ENCODE measurements at places on chromosomes 4 and X.

DNA sequence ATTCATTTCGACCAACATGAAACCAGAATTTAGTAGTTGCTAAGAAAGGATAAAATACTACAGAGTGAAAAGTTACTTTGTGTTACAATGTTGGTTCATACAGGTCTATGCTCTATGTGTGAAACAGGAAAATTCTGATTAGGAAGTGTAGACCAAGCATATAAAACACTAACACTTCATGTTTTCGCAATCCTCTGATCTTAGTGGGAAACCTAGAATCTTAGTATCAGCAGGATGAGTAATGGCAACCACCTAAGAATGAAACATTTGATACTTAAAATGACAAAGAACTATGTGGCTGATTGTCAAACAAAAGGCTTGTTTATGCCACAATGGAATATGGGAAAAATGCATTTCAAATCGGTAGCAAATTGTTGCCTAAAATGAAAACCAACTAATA lies 116.1 kb downstream of the AMMECR1 start:
- DNase-seq, result no peak

DNA sequence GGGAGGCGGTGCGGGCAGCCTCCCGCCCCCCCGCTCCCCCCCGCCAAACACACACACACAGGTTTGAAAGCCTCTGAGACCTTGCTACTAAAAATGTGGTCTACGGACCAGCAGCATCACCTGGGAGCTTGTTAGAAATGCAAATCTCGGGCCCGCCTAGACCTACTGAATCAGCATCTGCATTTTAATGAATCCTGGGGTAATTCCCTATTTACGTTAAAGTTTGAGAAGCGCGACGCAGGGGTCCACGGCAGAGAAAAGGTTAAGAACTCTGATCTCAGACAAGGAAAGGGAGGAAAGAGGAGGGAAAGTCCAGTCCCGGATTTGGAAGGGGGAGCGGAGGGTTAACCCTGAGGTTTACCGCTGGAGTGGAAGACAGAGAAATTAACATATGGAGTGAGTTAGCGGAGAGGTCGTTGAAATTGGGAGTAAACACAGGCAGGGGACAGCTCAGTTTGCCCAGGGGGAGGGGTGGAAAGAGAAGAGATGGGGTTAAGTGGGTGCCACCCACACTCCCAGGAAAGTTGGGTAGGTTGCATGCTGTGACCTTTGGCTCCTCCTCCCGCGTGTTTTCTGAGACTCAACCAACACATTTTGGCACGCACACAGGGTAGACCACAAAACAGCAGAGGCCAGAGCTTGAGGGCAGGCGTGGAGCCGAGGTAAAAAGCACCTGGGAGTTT lies 483.6 kb downstream of the BCOR start:
- DNase-seq, result no peak

GRCh38 chrX:38060331-38060878 lies 54.1 kb downstream of the SYTL5 start:
- peak; percentile 20 for DNase-seq

DNA sequence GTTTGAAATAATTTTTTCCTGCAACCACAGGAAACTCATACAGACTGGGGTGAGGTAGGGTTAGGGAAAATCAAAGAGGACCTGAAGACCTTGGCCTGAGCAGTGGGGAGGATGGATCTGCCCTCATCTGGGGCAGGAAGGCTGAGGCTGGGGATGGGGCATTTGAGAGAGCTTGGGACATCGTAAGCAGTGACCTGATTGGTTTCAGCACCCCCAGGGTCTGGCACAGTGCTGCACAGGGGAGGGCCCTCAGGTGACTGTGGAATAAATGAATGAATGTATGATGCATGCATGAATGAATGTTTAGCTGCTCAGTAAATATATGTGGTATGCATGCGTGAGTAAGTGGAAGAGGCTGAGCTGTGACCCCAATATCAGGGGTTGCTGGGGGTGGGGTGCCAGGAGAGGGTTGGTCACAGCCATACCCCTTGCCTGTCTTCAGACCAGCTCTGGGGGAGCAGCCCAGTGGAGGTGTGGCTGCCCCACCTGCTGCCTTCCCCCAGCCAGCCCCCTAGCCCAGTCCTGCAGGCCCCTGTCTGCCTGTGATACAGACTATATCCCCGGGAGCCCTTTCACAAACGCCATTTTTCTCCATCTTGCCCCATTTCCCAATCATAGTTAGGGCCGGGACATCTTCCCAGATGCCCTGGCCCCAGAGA lies 11.0 kb upstream of the TNIP2 start:
- no peak for DNase-seq

GRCh38 chr4:5979981-5980380 lies 38.2 kb downstream of the C4orf50 start:
- no peak for DNase-seq

- DNase-seq, result no peak
These were observed 173.2 kb upstream of the FAM9B start for GRCh38 chrX:9207142-9207541.

DNA sequence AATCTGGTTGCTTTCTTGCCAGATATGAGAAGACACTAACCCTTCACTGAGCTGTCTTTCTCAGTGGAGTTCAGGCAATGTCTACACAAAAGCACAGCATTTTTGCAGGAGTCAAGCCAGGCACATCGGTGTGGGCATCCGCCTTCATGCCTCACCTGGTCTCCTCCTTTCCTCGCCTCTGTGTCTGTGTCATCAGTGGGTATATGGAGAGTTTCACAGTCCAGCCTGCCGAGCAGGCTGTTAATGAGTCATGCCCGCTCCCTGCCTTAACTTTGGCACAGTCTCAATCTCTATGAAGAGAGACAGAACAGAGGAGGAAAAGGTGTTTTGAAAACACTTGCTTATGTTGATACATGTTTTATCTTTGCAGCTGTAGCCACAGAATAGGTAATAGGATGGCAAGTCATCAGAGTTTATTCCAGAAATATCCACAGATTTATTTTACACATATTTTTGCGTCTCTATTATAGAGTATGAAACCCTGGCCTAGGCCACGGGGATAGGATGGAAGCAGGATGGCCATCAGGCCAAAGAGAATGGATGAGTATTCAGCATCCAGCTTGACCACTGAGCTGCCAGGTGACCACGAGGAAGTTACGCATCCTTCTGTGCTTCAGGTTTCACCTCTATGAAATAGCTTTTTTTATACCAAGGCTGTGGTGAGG lies 32.8 kb upstream of the MAML3 start:
- peak; percentile 37 for DNase-seq

DNA sequence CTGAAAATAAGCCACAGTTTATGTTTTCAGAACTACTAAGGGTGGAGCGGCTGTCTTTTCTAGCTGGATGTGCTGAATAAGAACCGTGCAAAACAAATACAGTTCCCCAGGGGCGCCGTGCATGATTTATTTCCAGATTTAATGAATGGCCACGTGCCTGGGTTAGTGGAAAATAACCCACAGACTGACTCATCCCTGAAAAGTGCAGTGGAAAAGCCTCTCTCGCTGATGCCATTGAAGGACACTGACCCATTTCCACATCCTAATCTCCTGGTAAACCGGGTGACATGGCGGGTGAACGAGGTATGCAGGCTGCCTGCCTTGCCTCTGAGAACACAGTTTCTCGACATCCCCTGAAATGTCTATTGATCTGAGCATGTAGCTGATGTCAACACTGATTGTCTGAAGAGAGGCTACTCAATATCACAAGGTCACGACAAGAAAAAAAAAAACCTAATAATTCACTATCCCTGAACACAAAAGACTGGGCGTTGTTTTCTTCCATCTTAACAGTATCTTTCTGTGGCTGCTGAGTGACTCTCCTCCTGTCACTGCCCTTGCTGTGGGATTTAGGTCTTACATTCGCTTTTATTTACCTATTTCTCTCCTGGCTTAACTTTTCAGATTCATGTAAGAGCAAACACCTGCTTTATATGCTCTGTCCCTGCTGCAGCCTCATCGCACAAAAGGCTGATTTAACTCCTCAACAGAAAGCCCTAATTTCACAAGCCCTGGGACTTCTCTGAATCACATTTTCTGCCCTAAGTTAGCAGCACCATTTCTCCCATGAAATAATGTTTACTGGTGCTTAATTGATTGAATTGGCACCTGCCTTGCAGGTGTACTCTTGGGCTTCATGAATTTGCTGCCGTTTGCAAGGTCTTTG lies 76.9 kb upstream of the SCOC start:
- peak; percentile 78 for DNase-seq

GRCh38 chr4:184870718-184871117 lies 45.0 kb upstream of the ACSL1 start:
- DNase-seq, result no peak

DNA sequence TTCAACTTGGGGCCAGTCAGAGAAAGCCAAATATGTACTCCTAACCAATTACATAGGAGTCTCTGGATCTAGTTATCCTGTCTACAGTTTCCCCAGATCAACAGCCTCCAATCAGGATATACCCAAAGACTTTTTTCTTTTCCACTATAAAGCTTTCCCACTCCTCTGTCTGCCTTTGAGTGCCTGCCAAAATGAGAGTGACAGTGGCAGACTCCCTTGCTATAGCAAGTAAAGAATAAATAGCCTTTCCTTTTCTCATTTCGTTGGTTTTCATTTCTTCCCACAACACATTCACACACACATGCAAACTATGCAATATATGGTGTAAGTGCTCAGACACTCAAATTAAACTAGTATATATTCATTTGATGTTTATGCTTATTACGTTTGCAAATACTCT lies 302.4 kb upstream of the TACR3 start:
- DNase-seq, result no peak

DNA sequence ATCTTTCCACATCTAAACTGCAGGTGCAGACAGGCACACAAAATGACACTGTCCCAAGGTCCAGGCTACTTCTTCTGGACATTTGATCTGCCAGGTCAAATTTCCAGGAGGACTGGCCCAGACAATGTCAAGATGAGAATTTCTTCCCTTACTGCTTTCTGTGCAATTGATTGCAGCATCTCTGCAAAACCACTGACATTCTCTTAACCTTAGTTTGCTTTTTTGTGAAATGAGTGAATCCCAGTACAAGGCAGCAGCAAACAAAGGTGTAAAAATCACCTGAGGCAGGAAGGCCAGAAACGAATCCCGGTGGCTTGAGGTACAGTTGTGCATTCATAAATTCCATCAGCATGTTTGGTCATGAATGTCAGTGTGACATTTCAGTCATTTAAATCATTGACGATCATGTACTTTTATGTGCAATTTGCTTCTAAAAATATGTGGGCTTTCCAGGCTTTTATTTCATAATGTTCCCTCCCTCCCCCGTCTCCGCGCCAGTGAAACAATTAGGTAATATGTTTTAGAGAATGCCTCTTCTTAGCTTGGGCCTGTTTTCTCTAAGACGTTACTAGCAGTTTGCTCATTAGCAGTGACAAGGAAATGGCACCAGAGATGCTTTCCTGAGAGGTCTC lies 39.1 kb downstream of the NHS start:
- DNase-seq, result no peak

- no peak for DNase-seq
These were observed 1.2 kb downstream of the TADA2B start for GRCh38 chr4:7044137-7044930.

- DNase-seq, result no peak
These were observed 1.4 kb downstream of the MID1 start for GRCh38 chrX:10618961-10619360.

GRCh38 chr4:107246761-107247160 lies 210.6 kb upstream of the DKK2 start:
- peak; percentile 41 for DNase-seq

GRCh38 chr4:38102957-38103588 lies 142.9 kb downstream of the PTTG2 start:
- DNase-seq, result no peak

- no peak for DNase-seq
These were observed 33.1 kb upstream of the USP51 start for GRCh38 chrX:55522596-55523276.

GRCh38 chrX:151896734-151897474 lies 15.8 kb upstream of the MAGEA4 start:
- DNase-seq, result peak; percentile 13

DNA sequence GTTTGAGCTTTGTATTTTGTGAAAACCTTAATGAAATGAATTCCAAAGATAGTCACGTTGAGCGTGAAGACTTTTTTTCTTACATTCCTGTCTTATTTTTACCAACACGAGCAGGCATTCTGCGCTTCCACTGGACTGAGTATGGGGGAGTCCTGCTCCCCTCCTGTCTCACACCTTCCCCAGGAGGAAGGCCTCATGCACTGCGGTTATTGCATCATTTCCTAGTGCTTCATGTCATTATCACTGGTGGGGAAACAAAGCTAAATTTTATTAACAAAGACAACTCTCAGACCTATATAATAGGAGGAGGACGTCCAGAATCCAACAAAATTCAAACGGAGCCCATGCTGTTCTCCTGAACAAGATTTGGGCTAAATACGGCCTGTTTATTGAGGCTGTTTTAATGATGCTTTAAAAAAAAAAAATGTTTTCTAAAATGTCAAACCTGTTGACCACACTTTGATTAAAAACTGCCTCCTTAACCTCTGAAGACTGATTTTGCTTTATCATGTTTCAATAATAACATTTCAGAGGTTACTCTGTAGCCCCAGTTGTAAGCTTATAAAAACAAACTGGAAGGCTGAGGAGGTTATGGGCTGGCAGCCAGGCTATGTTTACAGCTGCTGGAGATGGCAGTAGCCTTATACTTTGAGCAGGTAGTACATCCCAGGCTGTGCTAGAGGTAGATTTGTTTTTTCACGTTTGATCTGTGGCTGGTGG lies 118.0 kb downstream of the SOWAHB start:
- peak; percentile 49 for DNase-seq

GRCh38 chrX:54116391-54116790 lies 66.7 kb downstream of the FAM120C start:
- DNase-seq, result no peak

DNA sequence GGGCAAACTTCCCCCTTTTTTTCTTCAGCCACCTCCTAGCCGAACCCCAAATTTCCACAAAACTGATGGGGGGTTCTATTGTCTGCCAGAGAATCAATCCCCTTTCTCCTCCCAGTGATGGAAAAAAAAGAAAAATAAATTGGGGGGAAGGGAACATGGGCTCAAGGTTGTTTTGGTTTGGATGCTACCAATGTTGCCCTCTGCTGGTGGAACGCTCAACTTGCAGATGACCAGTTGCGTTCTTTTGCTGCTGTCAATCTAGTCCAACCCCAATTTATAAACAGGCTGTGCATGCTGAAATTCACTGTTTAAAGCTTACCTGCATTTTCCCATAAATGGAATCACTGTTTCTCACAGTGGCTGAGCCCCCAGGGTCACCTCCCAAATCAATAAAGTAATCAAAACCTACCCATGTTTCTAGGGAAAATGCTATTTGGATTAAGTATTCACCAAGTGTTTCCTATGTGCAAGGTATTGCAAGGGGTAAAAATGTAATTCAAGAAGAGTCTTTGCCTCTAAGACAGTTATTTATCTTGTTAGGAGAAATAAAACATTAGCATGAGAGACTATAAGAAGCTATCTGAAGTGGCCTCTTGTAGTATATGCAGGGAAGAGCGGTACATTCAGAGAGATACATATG lies 116.7 kb upstream of the TMEM164 start:
- peak; percentile 34 for DNase-seq

DNA sequence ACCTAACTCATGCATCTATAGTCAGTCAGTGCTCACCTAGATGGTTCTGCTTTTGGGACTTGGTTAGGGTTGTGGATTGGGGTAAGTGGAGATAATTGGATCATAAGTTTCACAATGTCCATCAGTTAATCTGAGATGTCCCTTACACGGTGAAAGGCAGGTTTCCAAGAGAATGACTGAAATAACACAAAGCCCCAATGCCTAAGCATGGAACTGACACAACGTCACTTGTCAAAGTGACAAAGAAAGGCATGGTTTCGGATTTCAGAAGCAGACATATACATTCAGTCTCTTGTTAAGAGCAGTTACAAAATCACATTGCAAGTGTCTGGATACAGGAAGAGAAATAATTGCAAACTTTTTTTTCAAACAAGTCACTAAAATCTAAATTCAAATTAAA lies 1456.9 kb downstream of the TECRL start:
- no peak for DNase-seq

- no peak for DNase-seq
These were observed 1.7 kb upstream of the TREX2 start for GRCh38 chrX:153447581-153447960.

- no peak for DNase-seq
These were observed 1151.2 kb downstream of the PDHA2 start for GRCh38 chr4:96991083-96991482.

All from astrocyte of the cerebellum (primary cell).